ENCODE measurements at places on chromosomes 5 and 9. TPM values are rescaled to one million over a fixed set of nuclear protein-coding genes. Genes with fewer than 3 reads are reported as not detected.

DNA sequence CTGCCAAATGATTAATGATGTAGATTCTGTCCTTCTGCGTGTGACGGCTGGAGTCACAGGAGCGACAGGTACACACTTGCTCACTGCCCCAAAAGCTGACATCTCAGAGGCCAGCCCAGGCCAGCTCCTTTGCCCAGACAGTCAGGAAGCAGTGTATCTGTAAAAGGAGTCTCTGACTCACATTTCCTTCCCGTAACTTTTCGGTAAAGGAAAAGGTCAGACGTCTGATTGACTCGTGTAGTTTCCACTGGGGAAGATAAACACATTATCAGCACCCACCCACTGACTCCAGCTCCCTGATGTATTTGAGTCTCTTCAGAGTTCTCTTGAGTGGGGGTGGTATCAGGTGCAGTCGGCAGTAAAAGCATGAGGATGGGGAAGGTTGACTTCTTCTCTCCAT is 64.4 kb upstream of the WWC1 start:
- DNase-seq, result no peak

DNA sequence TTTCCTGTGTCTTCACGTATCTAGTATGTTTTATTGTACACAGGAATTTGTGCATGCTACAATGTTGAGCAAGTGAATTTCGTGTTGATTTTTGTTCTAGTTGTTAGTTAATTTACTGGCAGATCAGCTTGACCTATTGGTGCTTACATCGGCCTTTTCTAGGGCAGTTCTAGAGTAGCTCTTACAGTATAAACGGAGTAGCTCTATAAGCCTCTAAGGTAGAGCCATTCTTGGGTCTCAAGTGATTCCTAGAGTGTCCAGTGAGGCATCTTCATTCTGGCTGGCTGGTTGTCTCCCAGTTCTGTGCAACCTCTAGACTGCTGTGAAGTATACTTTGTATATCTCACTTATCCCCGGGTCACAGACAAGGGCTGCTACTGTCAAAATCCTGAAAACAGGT is 364.6 kb downstream of the CDH10 start:
- DNase-seq, result no peak

DNA sequence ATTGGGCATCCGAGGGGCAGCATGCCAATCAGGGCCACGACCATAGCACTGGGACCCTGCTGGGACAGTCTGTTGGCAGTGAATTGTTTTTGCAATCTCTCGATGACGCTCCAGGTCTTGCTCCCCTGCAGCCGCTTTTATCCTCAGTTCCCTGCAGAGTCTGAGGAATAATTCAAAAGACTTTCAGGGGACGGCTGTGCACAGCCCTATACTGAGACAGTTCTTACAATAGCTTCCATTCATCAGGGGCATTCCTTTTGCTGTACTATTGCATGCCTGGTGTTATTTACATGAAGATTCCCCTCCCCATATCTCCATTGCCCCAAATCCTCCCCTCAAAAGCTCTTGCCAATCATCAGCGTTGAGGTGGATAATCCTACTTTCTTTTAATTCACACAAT is 163.3 kb upstream of the WWC1 start:
- DNase-seq, result no peak

DNA sequence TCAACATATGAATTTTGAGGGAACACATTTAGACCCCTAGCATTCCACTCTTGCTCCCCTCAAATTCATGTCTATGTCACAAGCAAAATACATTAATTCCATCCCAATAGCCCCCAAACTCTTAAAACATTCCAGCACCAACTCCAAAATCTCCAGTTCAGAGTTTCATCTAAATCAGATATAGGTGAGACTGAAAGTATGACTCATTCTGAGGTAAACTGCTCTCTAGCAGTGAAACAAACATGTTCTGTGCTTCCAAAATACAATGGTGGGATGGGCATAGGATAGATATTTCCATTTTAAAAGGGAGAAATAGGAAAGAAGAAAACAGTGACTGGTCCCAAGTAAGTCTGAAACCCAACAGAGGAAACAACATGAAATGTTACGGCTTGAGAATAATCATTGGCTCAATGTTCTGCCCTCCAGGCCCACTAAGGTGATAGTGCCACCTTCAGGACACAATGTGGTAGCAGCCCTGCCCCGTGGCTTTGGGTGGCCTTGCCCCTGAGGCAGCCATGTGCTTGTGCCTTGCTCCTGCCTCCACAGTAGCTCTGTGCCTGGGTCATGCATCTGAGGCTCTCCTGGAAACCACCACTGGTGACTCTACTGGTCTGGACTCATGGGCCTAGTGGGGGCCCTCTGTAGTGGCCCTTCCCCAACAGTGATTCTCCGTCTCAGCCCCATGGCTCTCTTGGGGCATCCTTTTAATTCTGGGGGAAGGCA is 36.4 kb upstream of the IPPK start:
- no peak for DNase-seq

GRCh38 chr9:2461892-2462291 is 159.7 kb upstream of the VLDLR start:
- no peak for DNase-seq

GRCh38 chr5:15992918-15993317 is 186.7 kb downstream of the MARCHF11 start:
- DNase-seq, result peak; percentile 72

LCN15 gene
- not detected for polyA plus RNA-seq

GRCh38 chr5:90802474-90803317 is 244.1 kb downstream of the ADGRV1 start:
- peak; percentile 32 for DNase-seq

GRCh38 chr9:20340511-20340861 is 281.8 kb downstream of the MLLT3 start:
- no peak for DNase-seq

DNA sequence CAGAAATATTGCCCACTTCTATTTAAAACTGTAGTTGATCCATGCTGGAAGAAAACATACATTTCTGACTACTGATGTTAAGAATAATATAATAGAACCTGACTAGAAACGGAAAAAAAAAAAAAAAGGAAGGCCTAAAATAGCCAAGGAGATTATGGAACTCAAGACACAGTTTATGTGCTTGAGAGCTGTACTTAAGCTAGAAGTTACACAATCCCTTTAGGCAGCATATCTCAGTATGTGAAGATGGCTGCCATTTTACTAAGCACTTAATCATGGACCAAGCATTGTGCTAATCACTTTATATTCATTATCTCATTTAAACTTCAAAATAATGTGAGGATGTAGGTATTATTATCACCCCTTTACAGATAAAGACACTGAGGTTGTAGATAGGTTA is 73.0 kb upstream of the NR4A3 start:
- DNase-seq, result no peak

THG1L gene
- 12.8 TPM for polyA plus RNA-seq

DNA sequence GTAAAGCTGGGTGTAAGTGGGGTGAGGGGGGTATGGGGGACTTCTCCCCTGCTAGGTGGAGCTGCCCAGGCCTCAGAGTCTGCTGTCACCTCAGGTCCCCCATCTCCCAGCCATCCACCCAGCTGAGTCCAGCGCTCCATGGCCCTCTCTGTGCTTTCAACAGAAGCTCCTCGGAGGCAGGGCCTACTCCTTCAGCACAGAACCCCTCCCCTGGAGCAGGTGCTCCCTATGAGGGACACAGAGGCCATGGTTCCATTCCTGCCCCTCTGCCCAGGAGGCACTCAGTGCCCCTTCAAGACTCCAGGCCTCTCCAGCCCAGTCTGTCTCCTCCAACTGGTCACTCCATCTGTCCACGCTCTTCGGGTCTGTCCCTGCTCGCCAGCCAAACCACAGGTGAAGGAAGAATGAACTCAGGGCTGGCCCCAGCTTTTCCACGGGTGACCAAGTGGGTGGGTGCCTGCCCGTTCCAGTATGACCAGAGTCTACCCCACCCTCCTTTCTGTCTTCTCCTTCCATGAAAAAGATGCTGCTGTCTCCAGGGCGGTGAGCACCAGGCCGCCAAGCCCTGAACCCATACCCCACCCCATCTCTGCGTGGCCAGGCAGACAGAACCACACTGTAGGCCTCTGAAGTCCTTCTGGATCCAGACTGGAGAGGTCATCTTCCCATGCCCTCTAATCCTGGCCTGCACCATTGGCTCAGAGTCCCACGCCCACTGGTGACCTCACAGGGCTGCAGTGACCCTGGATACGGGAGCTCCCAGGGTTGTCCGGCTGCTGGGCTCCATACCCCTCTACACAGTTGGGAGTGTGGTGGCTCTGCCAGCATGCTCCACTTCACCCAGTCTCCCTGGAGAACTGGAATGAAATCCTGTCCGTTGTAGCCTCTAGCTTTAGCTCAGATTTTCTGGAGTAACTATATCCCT is 11.9 kb downstream of the GBGT1 start:
- DNase-seq, result no peak

DNA sequence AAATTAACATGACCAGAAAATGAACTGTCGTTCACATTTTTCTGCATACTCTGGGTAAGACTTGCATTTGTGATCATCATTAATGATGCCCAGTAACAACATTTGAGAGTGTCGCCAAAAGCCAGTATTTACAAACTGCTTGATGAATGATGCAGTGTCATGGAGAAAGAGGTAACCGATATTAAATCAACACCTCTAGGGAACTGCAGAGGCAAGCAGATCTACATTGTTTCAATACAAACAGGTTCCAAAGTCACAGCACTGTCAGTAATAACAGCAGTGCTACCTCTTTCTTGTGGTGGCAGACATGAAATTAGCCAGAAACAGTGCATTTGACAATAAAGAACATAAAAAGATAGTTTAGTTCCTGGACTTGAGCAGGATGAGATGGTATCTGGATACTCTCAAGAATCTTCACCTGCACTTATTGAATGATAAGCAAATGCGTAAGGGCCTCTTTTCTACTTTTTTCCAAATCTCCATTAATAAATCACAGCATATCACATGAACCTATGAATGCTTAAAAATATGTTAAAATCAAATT is 456.6 kb downstream of the ARHGEF28 start:
- DNase-seq, result no peak

- no peak for DNase-seq
Observed at GRCh38 chr5:82730913-82731312, 346.3 kb downstream of the TMEM167A start.

NSMF gene
- 45.9 TPM for polyA plus RNA-seq

GRCh38 chr5:132462856-132463745 is 27.5 kb downstream of the IRF1 start:
- no peak for DNase-seq

FSTL4 gene
- polyA plus RNA-seq, result not detected

CARD19 gene
- 126 TPM for polyA plus RNA-seq

DNA sequence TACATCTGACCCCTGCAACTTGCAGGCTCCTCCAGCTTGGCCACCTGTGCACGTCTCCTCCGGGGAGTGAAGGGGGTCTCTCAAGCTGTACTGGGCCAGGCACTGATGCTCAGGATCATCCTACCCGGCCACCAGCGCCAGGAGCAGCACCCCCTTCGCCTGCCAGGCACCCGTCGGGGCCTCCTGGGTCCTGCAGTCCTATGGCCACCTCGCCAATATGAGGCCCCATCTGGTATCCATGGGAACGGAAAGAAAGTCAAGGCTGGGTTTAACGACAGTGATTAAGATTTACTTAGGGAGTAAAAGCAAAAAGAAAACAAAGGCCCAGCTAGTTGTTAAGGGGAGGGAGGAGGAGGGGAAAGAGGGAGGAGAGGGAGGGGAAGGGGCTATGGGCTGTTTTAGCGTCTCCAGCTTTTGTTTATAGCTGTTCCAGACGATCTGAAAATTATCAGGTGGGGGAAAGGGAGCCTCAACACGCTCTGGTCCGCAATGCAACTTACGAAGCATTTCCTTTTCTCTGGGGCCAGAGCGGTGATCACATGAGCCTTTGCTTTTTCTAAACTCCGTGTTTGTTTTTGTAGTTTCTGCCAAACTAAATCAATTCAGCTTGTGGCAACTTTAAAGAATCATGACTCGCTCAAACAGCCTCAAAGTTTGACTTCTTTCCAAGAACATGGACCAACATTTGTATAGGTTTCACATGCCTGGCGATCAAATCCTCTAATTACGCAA is 132.4 kb downstream of the ROR2 start:
- DNase-seq, result peak; percentile 95

DNA sequence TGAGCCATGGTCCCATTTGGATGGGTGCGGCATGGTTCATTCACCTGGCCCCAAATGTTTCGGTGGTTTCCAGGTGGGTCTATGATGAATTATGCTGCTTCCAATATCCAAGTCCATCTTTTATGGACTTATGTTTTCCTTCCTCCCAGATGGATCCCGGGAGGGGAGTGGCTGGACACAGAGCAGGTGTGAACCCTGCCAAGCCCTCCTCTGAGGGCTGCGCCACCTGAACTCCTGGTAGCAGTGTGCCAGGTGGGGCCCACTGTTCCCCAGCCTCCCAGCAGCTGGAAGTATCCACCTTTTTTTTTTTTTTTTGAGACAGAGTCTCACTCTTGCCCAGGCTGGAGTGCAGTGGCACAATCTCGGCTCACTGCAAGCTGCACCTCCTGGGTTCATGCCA is 42.9 kb downstream of the WNK2 start:
- no peak for DNase-seq

Data from IMR-90 (cell line).